ENCODE measurements at places on chromosomes 13 and 19. TPM values are rescaled to one million over a fixed set of nuclear protein-coding genes. Genes with fewer than 3 reads are reported as not detected.

LRRC8E gene
- 1.6 TPM for total RNA-seq

SLC39A3 gene
- 47.7 TPM for total RNA-seq

SIGLECL1 gene
- total RNA-seq = not detected

EEF1AKMT1 gene
- total RNA-seq = 26.1 TPM

Measured in LHCN-M2 (cell line).